ENCODE measurements at places on chromosomes 16 and 17.

DNA sequence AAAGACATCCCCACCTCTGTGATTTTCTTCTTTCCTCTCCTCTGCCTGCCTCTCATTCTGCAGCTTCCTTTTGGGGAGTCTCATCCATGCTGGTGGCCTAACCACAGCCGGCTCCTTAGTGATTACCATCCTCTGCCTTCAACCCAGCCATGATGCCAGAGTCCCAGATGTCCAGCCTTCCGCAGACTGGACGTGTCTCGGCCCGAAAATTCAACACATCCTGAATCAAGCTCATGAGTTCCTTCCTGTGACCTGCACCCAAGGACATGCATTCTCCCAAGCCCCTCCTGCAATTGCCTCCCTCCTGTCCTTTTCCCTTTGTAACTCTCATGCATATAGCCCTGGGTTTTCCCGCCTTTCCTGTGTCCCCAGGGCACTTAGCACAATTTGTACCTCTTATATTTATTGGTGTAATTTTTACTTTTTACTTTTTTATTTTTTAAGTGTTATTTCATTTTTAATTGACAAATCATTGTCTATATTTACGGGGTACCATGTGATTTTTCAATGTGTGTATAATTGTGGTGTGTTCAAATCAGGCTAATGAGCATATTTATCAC lies 1.2 kb upstream of the SLC13A5 start:
- DNase-seq, result no peak

DNA sequence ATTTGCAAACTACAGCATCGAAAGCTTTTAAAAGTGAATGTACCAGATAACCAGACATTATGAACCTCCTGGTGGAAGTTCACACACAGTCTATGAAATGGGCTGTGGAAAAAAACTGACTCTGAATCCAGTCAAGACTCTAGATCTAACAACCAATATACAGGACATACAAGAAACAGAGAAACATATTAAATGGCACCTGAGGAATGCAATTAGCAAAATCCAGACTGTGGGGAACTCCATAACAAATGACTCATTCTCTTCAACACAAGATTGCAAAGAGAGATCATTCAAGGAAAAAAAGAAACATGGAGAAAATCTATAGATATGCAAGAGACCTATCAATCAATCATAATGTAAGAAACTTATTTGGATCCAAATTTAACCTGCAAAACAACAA lies 119.0 kb downstream of the MYO1D start:
- DNase-seq, result no peak

GRCh38 chr16:70692130-70692872 lies 6.4 kb upstream of the MTSS2 start:
- no peak for DNase-seq

DNA sequence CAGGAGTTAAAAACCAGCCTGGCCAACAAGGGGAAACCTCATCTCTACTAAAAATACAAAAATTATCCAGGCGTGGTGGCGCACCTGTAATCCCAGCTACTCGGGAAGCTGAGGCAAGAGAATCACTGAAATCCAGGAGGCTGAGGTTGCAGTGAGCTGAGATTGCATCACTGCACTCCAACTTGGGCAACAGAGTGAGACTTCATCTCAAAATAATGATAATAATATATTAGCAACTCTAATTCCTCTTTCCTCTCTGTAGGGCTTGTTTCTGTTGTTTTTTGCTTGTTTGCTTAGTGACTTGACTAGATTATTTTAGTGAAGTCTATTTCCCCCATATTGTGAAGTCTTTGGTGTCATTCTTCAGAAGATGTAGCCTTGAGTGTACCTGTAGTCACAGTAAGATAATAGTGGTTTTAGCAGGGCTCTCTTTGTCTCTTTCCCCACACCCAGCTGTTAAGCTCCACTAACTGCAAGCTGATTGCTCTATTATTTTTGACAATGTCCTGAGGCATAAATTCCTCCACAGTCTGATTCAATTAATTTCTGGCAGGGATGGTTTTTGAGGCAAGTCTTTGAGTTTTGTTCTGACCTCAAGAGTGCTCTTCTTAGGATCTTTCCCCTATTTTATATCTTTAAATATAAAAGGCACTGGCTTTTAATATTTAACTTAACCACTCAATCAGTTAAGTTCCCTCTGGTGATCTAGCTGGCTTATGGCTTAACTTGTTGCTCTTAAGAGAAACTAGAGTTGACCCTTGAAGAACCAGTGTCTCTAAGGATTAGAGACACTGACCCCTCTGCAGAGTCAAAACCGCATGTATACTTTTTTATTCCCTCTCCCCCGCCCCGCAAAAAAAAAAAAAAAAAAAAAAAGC lies 18.6 kb upstream of the TNFSF12 start:
- DNase-seq, result no peak

- no peak for DNase-seq
Observed at GRCh38 chr16:518858-519257, 8.7 kb upstream of the CAPN15 start.

GRCh38 chr16:19147126-19147525 lies 20.9 kb upstream of the SYT17 start:
- DNase-seq, result no peak

DNA sequence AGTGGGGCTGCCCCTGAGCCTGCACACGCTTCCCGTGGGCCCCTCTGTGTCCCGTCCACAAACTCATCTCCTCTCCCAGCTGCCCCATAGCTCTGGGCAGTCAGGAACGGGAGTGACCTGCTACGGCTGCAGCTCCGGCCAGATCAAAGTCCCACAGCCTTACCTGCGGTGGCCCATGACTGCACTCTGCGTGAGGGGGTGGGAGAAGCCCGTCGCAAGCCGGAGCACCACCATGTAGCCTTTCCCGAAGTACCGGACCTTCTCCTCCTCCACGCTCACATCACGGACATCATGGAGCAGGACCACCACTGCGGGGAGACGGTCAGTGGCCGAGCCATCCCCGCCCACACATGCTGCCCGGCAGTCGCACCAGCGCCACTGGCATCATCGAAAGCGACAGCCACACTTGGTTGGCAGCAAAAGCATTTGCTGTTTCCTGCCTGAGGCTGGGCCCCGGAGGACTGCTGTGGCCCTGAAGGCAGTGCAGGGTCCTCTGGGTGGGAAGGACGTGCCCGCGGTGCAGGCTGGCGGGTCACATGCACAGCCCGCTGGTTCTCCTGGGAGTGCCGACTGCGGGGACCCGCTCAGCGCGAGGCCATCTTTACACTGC lies 6.2 kb downstream of the CYBC1 start:
- DNase-seq, result no peak

GRCh38 chr16:87344931-87345631 lies 27.9 kb upstream of the C16orf95 start:
- DNase-seq, result peak; percentile 44

GRCh38 chr17:8126491-8127066 lies 2.7 kb upstream of the HES7 start:
- DNase-seq, result peak; percentile 68
